Hematopoietic multipotent progenitor cell treated with erythropoietin and hydrocortisone succinate and interleukin-3 and kit ligand, for 17 days (in vitro differentiated cells): ENCODE measurements at places on chromosomes 2 and 18.

GRCh38 chr2:176002688-176003210 is 682 bp upstream of the LNPK start:
- peak; percentile 64 for DNase-seq

DNA sequence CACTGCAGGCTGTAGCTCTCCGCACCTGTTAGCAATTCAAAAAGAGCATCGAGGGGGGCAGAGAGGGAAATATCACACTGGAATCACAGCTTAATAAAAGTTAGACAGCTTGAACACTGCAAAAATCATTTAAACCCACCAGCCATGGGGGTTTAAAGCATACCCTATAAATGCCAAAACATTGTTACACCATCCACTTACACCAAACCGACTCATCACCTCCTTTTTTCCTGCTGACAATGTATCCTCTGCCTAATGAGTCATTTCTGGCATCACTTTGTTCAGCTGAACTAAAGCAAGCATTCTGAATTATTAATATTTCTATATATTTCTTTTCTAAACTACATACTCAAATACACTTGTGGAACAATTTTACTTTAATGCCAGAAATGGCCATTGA is 21.6 kb downstream of the MC4R start:
- no peak for DNase-seq

DNA sequence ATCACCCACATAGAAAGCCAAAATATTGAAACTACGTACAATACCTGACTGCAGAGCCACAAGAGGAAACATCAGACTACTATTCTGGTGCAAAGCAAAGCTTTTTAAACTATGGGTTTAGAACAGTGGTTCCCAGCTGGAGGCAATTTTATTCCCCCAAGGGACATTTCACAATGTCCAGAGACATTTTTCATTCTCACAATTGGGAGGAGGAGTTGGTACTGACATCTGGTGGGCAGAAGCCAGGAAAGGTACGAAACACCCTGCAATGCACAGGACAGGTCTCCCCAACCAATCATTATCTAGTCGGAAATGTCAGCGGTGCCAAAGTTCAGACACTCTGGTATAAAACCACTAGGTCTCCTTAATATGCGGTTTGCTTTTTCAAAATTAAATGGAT is 88.4 kb upstream of the ARL5A start:
- no peak for DNase-seq

- DNase-seq: no peak
Observed at GRCh38 chr2:232503809-232504323, 16.2 kb upstream of the ECEL1 start.

DNA sequence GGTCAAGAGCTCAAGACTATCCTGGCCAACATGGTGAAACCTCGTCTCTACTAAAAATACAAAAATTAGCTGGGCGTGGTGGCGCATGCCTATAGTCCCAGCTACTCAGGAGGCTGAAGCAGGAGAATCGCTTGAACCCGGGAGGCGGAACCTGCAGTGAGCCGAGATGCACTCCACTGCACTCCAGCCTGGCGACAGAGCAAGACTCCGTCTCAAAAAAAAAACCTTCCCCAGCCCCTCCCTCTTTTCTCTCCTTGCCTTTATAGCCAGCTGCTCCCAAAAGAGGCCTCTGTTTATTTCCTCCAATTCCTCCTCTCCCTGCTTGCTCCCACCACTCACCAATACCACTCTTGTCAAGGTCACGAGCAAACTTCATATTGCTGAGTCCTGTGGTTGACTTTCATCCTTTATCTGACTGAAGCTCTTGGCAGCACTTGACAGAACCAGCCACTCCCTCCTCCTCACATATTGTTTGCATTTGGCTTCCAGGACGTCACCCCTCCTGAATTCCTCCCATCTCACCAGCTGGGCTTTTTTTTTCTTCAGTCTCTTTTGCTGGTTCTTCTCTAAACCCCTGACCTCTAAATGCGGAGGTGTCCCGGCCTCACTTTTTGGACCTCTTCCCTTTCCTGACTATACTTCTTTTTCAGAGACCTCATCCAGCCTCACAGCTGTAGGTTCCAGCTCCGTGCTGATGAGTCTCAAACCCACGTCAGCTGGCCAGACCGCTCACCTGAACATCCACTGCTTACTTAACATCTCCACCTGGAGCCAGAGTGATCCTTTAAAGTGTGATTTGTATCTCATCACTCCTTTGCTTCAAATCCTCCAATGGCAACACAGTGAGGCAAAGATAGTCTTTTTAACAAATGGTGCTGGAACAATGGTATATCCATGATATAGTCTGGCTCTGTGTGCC is 84.6 kb upstream of the CAB39 start:
- DNase-seq: no peak

- DNase-seq: no peak
Observed at GRCh38 chr18:25621144-25621543, 269.2 kb upstream of the ZNF521 start.

DNA sequence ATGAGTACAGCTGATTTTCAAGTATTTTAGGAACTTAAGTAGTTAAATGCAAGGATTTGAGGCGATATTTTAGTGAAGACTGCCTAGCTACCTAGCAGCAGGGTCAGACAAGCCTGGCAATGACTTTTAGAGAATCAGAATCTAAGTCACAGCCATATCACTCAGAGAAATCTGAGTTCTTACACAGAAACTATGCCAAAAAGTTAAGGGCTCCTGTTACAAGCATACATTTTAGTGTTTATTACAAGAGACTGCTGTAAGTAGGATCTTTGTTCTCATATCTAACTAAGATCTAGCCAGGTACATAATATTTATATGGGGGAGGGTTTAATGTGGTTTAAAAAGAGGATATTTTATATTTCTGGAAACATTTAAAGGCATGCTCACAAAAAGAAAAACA is 37.5 kb downstream of the MAP4K3 start:
- no peak for DNase-seq

- no peak for DNase-seq
Observed at GRCh38 chr2:179237209-179237946, 27.3 kb downstream of the SESTD1 start.

- no peak for DNase-seq
Observed at GRCh38 chr2:128797092-128797491, 478.4 kb upstream of the HS6ST1 start.

- DNase-seq: no peak
Observed at GRCh38 chr2:234286956-234287355, 209.9 kb downstream of the ARL4C start.

DNA sequence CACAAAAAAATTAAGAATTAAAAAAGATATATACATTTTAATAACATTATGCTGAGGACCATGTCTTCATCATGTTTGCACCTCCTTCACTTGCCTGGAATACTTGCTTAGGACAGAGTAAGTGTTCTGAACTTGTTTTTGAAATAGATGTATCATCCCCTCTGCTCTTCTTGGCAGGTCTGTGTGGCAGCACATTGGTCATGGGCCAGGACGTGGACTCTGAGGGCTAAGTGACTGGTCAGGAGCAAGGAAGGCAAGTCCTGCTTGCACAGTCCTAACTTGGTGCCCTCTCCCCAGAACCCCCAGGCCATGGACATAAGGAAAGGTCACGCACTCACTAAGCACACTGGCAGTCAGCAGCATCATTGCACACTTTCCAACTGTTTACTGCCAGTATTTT is 95.8 kb downstream of the PTPRM start:
- DNase-seq: no peak

- DNase-seq: no peak
Observed at GRCh38 chr2:185274718-185275484, 463.7 kb upstream of the FSIP2 start.
